ENCODE measurements at places on chromosomes 6 and 20.

DNA sequence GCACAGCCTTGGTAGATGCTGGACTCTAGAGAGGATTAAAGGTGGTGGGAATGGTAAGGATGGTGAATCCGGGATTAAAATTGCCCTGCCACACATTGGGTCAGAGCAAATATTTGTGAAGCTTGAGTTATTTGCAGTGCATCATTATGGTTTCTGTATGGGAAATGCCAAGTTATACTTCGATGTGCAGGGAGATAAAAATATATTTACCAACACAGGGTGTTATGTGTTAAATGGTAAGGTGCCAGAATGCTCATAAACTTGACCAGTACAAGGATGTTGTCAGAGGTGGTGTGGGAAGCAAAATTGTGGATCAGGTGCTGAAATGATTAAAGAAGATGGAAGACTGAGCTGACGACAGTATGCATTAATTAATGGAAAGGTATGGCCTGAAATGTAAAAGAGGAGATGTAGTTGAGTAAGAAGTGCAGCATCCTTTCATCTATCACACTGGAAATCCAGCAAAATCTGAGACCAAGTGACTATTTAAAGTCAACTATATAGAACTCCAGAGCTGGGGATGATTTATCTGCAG is 262.3 kb downstream of the ADGB start:
- DNase-seq, result no peak

DNA sequence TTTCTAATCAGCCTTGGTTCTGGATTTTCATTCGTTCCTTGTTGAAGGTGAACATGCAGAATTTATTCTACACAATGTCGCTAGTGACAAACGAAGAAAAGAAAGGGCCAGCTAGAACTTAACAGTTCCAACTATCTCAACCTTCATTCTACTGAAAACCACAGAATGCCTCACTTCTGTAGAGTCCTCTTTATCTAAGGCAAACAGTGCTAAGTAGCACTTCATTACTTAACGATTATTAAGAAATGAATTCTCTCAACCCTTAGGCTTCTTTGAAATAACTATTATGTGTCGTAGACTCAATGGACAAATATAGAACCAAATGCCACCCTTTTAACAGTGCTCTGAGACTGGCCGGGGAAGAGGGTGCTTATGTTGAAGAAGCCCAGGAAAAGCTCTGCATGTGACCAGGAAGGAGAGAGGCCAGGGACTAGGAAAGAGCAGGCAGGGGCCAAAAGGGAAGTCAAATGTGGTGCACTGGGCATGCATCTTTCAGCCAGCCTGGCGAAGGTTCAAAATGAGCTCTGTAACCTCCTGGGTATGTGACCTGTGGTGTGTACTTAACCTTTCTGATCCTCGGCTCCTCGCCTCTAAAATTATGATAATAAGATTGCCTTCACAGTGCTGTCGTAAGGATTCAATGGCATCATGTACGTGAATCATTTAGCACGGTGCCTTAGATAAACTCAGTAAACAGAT is 55.4 kb upstream of the BMP2 start:
- no peak for DNase-seq

DNA sequence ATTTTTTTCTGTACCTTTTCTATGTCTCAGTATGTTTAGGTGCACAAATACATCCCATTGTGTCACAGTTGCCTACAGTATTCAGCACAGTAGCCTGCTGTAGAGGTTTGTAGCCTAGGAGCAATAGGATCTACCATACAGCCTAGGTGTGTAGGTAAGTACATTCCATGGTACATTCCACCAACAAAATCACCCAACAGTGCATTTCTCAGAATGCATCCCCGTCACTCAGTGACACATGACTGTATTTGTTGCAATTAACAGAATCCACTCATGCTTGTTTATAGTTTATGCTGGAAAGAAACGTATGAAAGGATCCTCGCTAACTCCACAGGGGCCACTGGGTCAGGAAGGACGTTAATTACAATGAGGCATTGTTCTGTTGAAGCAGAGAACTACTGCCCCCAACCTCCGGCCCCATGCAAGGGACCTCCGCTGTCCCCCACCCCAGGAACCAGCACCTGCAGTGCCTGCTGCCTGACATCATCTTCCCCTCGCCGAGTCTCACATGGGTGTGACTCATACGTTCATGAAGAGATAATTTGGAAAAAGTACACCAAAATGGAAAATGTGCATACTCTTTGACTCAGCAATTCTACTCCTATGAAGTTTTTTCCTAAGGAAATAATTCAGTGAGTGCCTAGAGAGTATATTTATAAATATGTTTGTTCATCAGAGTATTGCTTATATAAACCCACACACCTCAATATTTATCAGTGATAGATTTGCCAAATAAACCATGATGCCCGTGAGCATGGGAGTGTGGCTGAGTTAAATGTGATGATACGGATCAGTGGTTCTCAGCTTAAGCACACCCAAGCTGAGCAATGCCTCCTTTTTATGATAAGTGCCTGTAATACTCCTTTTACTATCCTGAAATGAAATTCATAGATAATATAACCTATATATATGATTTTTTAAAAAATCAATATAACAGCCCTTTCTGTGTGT is 156.4 kb upstream of the ECI2 start:
- DNase-seq, result no peak

- no peak for DNase-seq
Measured at GRCh38 chr6:110625883-110626282, 149.5 kb upstream of the SLC22A16 start.

DNA sequence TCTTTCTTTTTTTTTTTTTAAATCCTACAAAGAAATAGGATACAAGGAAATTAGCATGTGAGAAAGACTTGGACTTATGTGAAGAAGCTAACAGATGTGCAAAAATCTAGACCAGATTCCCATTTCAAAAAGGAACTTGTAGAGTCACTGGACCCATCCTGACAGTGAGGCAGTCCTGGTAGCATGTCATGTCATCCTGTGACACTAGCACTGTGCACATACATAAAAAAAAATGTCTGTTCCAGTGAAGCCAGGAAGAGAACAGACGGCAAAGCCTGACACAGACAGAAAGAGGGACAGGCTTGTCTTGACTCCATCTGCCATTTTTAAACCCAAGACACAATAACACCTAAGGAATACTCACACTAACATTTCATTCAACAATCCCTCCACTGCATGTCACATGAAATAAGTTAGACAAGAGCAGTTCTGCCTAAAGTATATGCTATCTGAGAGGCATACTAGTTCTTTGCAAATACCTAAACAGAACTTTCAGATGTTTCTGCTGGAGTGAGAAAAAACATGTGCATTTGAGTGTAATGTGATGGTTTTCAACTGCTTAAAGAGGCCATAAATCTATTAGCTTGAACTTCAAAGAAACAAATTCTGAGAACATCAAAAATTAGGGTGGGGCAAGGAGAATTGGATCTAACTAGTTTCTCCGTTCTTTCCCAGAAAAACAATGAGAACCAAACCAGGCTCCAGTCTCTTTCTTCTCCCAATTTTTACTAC is 159.6 kb downstream of the BACH2 start:
- no peak for DNase-seq

- DNase-seq, result no peak
Measured at GRCh38 chr6:43747784-43748183, 22.2 kb upstream of the VEGFA start.

- no peak for DNase-seq
Measured at GRCh38 chr20:37251825-37252477, 9.7 kb downstream of the GHRH start.

DNA sequence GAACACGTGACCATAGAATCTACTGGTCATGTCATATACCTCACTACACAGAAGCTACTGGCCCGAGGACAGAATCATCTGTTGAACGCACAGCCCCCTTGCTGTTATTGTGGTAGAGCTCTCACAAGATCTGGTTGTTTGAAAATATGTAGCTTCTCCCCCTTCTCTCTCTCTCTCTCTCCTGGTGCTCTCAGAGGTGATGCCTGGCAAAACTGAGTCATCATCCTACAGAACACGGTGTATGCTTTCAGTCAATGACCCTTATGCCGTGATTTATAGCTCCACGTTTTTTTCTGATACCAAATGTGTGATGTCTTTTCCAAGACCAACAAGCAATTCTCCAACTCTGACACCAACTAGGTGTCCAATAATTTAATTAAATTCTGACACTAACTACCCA is 13.0 kb upstream of the RBM24 start:
- no peak for DNase-seq

DNA sequence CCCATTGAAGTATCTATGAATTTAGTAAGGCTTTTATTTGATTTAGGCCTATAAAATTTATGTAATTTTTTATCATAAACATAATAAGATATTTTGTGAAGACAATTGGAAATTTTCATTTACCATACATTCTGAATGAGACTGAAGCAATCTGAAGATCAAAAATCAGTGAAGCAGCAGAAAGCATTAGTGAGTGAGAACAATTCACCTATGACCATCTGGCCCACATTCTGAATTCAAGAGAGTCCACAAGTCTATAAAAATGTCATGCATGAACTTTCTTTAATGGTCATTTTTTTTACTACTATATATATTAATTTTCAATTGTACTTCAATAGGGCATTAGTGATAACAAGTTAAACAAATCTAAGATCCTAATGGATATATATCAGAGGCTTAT is 1026.6 kb upstream of the MAP3K7 start:
- no peak for DNase-seq

DNA sequence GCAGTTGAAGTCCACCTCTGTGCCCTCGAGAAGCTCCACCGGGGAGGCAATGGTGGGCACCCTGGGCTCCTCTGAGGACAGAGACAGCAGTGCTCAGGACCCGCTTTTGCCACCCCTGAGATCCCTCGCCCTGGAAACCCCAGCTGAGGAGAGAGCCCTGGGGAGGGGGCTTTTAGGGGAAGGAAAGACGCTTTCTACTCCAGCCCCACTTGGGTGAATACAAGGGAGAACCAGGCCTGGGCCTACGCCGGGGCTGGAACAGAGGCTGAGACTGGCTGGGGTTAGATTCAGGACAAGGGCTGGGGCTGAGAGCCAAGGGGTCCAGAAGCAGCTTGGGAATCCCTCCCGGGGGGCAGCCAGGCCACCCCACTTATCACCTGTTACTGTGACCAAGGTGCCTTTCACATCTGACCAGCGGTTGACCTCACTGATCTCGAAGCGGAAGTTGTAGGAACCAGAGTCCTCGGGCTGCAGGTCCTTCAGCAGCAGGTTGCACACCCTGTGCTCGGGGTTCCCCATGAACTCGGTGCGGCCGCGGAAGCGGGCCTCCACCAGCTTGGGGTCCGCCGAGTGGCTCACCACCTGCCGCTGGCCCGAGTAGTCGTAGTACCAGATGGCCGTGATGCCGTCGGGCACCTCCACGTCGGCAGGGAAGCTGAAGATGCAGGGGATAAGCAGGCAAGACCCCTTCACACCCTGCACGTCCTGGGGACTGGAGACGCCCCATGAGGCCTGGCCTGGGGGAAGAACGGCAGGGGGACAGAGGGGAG is 6.2 kb downstream of the SIGLEC1 start:
- DNase-seq, result no peak

- no peak for DNase-seq
Measured at GRCh38 chr20:4027590-4028265, 12.4 kb upstream of the RNF24 start.

- no peak for DNase-seq
Measured at GRCh38 chr6:16762268-16762549, 949 bp upstream of the ATXN1 start.

GRCh38 chr20:56117350-56117749 is 112.0 kb upstream of the CBLN4 start:
- DNase-seq, result no peak

DNA sequence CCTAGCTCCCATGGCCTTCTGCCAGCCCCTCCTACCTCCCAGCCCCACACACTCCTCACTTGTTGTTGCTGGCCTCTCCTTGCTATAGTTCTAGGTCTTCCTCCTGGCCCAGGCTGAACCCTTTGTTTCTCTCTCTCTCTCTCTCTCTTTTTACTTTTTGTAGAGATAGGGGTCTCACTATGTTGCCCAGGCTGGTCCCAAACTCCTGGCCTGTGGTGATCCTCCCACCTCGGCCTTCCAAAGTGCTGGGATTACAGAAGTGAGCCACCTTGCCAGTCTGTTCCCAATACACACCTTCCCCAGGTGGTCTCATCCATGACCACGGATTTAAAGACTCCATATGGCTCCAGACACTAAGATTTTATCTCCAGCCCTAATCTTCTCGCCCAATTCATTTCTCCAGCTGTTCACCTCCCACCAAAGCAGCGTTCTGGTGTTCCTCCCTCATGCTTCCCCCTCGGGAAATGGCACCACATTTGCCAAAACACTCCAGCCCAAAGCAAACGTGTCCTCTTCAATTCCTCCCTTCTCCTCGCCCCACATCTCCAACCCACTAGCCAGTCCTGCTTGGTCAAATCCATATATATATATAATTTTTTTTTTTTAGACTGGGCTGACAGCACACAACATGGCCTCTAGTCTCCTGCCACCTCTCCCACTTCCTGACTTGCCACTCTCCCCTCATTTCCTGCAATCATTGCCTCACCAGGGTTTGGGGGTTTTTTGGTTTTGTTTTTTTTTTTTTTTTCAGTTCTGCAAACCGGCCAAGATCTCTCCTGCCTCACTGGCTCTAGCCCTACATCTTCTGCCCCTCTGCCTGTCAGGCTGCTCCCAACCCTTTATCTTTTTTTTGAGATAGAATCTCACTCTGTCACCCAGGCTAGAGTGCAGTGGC is 104.4 kb downstream of the NCR2 start:
- DNase-seq, result no peak

- no peak for DNase-seq
Measured at GRCh38 chr6:43200541-43200940, 18.5 kb downstream of the CUL9 start.

GRCh38 chr6:126038234-126038633 is 51.9 kb downstream of the TRMT11 start:
- DNase-seq, result no peak

DNA sequence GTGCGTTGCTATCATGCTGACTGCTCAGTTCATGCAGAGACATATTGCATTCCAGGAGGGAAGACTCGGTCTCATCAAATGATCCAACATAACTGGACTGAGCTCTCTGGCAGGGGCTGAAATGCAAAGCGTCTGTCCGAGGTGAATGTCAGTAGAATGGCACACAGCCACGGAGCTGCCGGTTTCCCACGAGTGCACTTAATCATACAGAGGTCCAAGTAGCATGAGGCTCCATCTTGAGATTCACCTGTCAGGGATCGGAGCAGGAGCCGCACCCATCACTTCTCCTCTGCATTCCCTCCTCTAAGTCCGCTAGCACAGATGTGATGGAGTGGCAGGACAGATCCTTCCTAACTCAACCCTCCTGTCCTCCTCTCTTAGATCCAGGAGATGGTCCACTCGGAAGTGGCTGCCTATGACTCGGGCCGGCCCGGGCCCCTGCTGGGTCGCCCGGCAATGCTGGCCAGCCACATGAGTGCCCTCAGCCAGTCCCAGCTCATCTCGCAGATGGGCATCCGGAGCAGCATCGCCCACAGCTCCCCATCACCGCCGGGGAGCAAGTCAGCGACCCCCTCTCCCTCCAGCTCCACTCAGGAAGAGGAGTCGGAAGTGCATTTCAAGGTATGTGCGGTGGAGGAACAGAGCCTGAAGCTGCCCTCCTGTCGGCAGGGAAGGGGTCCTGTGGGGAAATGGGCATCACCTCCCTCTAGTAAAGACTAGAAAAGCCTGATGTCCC is 135.9 kb downstream of the JPH2 start:
- DNase-seq, result no peak

- no peak for DNase-seq
Measured at GRCh38 chr6:90952176-90952575, 365.3 kb upstream of the MAP3K7 start.

- no peak for DNase-seq
Measured at GRCh38 chr20:17835934-17836300, 132.7 kb downstream of the SNX5 start.

GRCh38 chr6:119283979-119284545 is 65.5 kb downstream of the MAN1A1 start:
- DNase-seq, result no peak

GRCh38 chr6:111252726-111253125 is 165.4 kb downstream of the SLC16A10 start:
- no peak for DNase-seq

- no peak for DNase-seq
Measured at GRCh38 chr6:16969699-16970655, 131.9 kb upstream of the STMND1 start.

All from activated CD4-positive, alpha-beta T cell treated with anti-CD3 and anti-CD28 coated beads, Interleukin-2, amount 50 U/mL, for 48 hours (primary cell).